ENCODE measurements at places on chromosomes 5 and 9.

GRCh38 chr9:129285382-129285781, 107.3 kb upstream of the IER5L start:
- DNase-seq: no peak

DNA sequence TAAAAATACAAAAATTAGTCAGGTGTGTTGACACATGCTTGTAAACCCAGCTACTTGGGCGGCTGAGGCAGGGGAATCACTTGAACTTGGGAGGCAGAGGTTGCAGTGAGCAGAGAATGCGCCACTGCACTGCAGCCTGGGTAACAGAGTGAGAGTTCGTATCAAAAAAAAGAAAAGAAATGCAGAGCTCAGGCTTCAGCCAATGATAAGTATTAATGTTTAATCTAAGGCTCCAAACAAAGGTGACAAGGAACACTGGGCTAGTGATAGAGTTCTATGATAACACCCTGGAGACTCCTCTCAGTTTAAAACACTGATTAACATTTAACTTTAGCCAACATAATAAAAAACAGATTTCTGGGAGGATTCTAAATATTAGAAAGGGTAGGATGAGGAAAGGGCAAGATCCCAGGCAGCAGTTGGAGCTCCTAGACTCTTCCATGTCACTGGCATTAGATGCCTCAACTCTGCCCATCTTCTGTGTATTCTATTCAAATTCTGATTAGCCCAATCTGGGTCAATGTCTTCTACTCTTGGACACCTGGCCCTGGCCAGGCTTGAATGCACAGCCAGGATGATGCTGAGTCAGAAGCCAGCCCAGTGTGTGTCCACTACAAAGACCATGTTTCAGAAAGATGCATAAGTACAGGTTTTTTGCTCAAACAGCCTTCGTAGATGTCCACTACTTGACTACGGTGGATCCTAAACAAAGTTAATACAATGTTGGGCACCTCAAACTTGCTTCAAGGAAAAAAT, 91.0 kb upstream of the FAM169A start:
- no peak for DNase-seq

GRCh38 chr9:128629852-128630545, 26.6 kb downstream of the DYNC2I2 start:
- no peak for DNase-seq

DNA sequence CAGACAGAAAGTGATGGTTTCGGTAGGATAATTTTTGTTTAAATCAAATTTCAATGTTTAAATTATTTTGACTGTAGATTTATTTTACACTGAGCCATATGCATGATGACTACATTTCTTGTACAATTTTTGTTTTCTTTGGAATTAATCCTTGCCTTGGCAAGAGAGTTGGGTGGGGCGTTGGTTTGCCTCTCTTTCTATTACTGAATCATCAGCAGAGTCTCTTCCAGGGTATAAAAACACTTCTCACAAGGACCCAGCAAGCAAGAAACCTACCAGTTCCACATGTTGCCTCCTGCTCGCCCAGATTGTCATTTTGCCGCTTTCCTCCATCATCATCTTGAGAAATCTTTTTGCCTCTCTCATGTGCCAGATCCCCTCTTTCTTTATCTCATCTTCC, 455.0 kb upstream of the DMAC1 start:
- DNase-seq: no peak

DNA sequence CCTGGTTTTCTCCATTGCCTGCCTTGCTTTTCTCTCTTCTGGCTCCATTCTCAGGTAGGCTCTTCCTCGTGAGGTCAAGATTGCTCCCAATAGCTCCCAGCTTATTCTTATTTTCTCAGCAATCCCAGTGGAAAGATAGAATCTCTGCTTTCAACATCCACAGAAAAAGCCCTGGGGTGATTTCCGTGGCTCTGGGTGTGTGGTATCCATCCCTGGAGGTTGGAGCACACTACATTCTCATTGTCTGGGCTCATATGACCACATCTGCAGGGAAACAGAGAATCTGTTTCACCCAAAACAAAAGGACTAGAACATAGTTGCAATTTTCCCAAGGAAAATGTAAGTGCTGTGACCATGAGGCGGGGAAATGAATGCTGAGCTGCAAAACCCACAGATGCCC, 236.0 kb downstream of the TENT4A start:
- no peak for DNase-seq

- no peak for DNase-seq
Measured at GRCh38 chr5:149012350-149012749, 50.5 kb downstream of the SH3TC2 start.

DNA sequence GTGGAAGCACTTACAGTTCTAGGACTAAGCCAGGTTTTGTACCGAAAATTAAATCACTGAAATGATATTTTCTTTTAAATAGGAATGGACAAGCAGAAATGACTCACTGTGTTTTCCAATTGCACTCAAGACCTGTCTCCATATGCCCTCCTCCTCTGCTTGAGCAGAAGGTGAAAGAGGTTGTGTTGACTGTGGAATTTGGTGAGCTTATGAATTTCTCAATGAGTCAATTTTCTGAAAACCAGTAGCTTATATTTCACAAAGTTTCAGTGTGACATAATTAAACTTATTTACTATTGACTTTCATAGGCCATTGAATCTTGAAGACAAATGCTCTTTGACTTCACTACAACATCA, 249.9 kb downstream of the NPR3 start:
- no peak for DNase-seq

DNA sequence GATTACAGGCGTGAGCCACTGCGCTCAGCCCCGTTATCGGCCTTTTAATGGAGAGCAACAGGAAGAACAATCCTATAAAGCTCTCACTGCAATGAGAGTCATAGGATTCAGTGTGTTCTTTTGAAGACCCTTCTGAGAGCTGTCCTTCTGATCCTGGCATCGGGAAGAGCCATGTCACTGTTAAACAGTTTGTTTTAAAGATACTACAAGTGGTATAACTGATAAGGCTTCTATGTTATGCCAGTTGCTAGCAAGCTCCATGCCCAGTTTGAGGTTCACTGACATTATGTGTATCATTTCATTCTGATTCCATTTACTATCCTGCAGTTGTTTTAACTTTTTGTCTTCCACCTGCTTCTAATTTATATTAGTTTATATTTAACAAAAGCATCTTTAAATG, 55.8 kb downstream of the GNAQ start:
- DNase-seq: no peak

DNA sequence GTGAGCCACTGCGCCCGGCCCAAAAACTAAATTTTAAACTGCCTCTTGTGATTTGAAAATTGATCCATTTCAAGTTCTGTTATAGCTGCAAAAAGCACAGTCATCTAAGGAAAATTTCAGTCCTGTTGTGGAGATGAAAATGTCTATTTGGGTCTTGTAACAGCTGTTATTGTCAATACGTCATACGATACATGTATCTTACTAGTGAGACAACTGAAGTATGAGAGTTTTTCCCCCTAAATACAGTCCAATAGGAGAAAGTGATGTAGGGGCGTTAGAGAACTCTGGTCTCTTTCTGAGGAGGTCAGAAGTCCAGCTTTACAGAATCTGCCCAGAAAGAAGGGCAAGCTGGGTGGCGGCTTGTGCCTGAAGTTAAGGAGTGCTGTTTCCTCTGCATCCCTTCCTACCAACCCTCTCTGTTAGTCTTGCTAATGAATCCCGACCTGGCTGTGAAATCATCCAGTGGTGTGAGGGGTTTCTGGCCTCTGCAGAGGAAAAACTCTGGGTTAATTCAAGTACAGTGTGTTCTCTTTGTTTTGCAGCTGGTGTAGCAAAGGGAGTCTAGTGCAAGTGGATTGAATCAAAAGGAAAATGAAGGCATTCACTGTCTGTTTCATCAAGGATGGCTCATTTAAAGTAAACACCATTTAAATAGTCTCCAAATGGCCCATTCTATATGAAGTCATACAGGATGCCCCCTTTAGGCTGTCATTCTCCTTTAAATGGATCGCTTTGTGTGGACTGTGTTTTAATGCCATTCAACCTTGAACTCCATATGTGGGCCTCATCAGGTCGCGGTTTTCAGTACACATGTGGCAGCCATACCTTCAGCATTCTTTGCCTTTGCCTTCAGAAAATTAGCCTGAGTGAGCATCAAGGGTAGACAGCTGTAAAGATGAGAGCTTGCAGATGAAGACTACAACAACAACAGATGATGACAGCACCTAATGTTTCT, 59.0 kb downstream of the AOPEP start:
- no peak for DNase-seq

DNA sequence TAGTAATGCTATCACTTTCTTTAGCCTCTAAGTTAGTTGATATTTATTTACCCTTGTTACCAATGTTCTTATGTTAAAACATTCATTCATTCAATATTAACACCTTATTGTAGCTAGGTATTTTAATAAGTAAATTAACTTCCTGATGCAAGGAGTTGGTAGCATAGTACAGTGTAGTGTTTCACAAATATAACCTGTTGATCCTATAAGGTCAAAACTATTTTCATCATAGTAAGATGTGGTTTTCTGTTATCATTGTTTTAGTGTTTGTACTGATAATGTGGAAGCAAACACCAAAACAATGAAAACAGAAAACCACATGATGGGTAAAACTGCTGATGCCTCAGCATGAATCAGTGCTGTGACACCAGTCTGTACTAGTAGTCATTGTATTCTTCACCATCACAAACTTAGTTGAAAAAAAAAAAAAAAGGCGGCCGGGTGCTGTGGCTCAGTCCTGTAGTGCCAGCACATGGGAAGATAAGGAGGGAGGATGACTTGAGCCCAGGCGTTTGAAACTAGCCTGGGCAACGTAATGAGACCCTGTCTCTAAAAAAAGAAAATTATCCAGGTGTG, 36.5 kb downstream of the ZCCHC7 start:
- DNase-seq: no peak

- DNase-seq: no peak
Measured at GRCh38 chr9:136831002-136831719, 11.1 kb upstream of the AJM1 start.

DNA sequence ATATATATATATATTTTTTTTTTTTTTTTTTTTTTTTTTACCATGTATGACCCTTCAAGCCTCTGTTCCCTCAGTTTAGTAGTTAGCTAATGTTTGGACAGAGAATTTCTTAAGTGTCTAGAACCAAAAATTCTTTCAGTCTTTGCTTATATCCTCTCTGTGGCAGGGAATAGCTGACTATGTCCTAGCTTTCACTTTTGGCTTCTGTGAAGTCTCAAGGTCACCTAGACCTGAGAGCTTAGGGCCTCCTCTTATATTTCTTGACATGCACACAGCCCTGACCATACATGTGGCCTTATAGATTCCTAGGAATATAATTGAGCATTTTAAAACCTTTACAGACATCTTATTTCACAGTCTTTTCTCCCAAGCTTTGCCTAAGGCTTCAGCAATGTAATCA, 930.8 kb upstream of the CDH9 start:
- DNase-seq: no peak

GRCh38 chr5:65126542-65127069, 355.1 kb downstream of the ADAMTS6 start:
- no peak for DNase-seq

DNA sequence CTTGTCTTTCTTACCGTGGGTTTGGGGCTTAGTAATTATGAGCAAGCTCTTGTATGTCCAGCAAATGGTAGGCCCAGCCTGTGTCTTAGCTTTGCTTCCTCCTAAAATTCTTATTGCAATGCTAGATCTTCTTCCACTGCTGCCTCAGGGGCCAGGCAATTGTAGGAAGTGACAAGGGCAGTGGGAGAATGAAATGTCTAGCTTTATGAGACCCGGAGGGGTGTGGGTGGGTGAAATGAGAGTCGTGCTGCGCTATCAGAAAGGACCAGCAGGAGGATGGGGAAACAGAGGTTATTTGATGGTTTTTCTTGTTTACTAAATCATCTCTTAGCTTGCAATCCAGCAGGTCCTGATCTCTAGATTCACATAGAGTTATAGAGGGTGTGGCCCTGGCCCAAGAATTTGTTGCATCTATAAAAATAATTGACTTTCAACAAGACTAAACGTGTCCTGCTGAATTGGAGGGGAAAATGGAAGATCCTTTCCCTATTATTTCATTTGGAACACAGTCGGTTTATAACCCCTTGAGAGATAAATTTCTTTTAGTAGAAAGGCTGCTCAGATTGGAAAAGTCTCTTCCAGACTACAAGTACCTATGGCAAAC, 43.7 kb downstream of the ZNF366 start:
- DNase-seq: no peak

DNA sequence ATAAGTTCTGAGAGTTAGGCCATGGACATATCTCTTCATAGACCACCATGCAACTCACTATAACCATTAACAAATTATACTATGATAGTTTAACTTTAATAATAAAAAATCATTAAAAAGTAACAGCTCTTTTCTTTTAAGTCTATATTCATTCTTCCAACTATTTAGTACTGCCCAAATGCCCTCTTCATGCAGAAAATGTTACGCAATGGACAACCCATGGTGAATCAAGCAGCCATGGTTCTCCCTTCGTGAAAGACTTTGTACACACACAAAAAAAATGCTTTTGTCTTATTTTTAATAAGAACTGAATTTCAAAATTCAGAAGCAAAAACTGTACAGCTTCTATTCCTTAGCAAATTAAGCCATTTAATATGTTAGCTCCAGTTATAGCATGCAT, 401.1 kb downstream of the EFNA5 start:
- DNase-seq: no peak

DNA sequence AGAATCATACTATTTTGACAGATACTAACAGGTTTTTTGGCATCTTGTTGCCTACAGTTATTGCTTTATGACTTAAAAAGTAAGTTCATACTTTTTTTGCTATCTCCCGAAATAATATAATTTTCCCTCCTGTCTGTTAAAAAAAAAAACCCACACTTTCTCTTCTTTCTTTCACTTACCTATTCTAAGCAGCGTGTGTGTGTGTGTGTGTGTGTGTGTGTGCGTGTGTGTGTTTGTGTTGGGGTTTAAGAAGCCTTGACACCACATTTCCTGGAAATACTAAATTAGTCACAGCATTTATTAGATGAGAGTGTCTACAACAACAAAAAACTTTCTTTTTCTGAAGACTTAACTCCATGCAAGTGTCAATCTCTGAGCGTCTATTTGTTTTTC, 12.4 kb downstream of the TNFAIP8 start:
- no peak for DNase-seq

DNA sequence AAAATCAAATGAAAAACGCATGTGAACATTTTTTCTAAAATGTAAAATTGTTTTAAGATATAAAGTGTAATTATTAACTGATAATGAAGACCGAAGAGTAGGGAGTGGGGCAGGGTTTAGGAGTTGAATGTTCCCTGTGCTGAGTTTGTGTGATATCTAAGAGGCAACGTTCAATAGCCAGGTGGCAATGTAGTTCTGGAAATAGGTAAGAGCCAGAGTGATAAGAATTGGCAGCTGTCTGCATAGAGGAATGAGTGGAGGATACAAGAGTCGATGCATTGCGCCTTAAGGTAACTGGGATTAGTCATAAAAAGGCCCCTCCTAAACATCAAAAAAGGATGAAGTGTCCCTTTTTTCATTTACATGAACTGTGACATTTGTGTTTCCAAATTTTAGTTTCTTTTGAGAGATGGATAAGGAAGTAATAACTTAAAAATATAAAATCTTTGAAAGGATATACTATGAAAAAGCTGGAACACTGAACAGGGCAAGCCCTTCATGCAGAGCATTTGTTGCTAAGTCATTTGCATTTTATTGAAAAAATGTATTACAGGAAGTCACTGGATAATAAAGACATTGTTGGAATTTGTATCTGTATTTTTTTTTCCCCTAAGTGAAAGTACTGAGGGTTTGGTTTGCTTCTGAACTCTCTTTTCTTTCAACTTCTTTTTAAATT, 659.3 kb downstream of the ACTL7B start:
- DNase-seq: no peak

All from femur (tissue), 1 donor.